ENCODE measurements at places on chromosomes 3 and 15.

GRCh38 chr3:115655761-115656282, 32.5 kb downstream of the GAP43 start:
- DNase-seq: no peak

DNA sequence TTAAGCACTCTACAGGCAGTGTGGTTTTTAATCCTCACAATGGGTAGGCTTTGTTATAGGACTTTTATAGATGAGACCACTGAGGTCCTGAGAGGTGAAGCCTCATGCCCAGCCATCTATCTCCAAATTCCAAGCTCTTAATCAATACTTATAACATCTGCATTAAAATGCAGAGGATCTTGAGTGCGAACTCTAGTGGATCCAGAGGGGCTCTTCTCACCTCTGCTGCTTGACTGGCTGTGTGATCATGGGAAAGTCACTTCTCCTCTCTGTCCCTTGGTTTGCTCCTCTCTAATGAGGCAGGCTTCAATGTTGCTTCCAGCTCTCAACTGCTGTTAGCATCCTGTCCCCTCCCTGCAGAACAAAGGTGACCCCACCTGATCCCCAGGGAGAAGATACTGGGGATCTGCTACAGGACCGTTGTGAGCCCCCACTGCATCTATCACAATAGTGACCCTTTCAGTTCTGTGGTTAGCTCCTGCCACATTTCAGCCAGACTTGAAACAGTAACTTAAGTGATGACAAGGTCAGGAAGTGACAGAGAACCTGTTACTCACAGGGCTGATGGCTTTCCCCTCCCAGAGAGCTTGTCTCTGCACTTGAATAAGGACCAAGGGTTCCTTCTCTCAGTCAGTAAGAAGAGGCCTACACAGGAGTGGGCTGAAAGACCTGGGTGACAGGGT, 1.3 kb downstream of the SLC27A2 start:
- no peak for DNase-seq

- DNase-seq: no peak
These were observed 362.3 kb upstream of the CBLB start for GRCh38 chr3:106231086-106231485.

DNA sequence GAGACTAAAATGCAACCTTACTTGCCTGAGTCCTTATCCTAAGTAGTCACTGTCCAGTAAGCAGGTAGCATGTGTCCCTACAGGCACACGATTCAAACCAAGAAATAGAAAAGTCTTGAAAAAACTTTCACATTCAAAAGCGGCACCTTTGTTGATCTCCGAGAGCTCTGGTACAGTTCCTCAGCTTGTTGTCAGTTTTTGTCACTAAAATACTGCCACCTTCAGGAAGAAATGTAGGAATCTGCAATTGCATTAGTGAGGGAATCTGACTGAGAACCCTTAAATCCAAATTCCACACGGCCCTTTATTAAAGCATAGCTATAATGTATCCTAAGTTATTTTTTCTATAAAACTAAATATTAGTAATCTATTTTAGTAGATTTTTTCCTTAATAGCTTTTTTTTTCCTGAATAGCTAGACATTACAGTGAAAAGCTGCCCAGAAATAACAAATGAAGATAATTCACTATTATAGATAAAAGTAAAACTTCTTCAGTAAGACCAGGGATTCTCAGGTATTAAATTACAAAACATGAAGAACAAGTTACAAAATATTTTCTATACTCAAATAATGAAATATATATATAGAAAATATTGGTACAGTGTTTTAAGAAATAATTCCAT, 44.0 kb downstream of the CCDC54 start:
- DNase-seq: peak; percentile 87

- no peak for DNase-seq
These were observed 152.6 kb downstream of the GREM1 start for GRCh38 chr15:32870240-32871033.

GRCh38 chr3:194184265-194184751, 48.4 kb downstream of the HES1 start:
- no peak for DNase-seq

DNA sequence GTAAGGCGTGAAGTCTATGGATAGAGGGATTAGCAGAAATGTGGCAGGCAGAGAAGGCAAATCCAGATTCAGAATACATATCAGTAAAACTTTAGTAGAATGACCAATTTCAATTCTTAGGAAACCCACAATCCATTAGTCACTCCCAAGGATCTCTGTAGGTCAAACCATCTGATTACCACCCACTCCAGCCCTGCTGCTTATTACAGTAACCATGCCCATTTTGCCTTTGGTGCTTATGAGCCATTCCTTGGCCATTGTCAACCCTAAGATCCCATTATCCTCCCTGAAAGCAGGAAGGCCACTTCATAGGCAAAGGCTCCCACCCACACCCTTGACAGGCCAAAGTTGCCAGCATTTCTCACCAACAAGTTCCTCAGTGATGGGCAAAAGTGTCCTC, 5.1 kb upstream of the KLHL40 start:
- no peak for DNase-seq

Measured in NAMALWA (cell line).